ENCODE measurements at places on chromosomes 7 and 10.

GRCh38 chr7:13687500-13687899 lies 302.0 kb downstream of the ETV1 start:
- DNase-seq = no peak

- no peak for DNase-seq
Measured at GRCh38 chr7:64993901-64994300, 3.1 kb upstream of the ZNF117 start.

DNA sequence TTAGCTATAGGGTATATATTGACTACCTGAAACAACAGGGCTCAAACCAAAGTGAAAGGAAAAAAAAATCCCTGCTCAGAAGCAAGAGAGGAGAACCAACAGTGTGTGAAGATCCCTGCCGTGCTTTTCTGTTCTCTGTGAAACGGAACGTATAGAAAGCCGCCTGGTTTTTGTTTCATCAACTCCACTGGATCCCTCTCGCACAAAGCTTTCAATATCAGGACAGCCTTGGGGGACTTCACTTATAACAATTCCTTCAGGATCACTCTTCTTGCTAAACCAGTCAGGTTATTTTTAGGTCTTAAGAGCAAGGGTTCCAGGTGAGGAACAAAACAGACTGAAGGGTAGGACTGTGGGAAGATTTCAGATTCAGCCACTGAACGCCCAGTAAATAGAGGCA lies 151.1 kb upstream of the CACNA2D1 start:
- no peak for DNase-seq

GRCh38 chr7:111927353-111928019 lies 278.7 kb downstream of the DOCK4 start:
- DNase-seq = no peak

DNA sequence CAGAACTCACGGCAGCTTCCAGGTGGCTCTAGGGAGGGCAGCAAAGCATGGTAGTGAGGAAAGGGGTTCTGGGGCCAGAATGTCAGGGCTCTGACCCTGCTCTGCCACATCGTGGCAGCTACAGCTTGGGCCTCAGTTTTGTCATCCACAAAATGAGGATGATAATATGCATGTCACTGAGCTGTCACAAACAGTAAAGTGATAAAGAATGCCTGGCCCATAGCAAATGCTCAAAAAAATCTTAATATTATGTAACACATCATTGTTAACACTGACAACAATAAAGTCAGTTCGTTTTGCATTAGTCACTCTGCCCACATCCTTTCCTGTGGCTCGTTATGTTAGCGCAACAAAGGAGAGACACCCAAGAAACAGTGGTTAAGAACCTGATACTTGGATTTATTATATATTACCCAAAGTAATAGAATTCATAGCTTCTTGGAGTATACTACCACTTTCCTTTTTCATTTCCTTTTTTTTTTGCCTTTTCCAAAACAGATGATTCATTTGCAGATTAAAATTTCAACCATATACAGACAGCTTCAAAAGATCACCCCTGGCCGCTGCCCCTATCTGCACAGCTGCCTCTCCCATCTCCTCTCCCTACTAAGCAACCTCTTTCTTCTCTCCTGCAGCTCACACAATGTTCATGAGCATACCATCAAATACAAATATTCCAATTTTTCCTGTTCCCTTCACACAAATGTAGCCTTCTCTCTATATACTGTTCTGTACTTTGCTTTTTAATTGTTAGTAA lies 45.5 kb upstream of the DDC start:
- no peak for DNase-seq

DNA sequence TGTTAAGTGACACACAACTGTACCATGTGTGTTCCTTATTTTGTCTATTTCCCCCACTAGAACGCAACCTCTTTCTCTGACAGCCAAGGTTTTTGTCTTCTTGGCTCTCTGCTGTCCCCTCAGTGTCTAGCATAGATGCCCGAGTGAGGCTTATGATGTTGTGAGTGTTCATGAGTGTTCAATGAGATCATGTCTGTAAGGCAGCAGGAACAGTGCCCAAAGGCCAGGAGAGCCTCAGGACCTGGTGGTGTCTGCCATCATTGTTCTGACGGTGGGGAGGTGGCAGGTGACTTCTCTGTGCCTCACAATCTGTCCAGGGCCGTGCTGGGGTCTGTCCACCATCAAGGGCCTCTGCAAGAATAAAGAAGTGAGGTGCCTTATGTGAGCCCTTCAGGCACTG lies 66.5 kb downstream of the JCAD start:
- DNase-seq = no peak

- DNase-seq = no peak
Measured at GRCh38 chr7:146862415-146862814, 745.8 kb downstream of the CNTNAP2 start.

- DNase-seq = no peak
Measured at GRCh38 chr10:129532838-129533237, 65.8 kb downstream of the MGMT start.

DNA sequence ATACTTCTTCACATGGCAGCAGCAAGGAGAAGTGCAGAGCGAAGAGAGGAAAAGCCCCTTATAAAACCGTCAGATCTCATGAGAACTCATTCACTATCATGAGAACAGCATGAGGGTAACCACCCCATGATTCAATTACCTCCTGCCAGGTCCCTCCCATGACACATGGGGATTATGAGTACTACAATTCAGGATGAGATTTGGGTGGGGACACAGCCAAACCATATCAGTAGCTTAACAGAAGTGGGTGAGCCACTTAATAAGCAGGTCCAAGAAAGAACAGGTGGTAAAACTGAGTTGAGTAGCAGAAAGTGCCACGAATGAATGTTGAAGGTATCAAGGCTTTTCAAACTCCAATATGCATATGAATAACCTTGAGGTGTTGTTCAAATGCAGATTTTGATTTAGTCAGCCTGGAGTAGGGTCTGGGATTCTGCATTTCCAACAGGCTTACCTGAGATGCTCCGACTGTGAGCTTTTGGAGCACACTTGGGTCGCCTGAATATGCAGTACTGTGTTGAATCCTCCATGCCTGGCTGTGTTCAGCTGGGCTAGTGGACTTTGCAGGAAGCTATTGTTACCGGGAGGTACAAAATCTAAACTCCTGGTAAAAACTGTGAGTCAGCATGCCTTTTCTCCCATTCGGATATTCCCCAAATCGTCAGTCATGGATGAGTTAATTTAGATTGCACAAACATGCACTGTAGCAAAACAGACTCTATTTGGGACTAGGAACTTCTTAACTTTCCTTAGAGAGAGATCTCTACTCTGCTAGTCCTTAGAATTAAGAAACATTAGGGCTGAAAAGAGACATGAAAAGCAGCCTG lies 69.0 kb upstream of the PRKCQ start:
- DNase-seq = no peak

GRCh38 chr7:7188091-7188490 lies 5.7 kb downstream of the C1GALT1 start:
- no peak for DNase-seq

- DNase-seq = no peak
Measured at GRCh38 chr10:43671659-43672531, 23.2 kb upstream of the ZNF32 start.

DNA sequence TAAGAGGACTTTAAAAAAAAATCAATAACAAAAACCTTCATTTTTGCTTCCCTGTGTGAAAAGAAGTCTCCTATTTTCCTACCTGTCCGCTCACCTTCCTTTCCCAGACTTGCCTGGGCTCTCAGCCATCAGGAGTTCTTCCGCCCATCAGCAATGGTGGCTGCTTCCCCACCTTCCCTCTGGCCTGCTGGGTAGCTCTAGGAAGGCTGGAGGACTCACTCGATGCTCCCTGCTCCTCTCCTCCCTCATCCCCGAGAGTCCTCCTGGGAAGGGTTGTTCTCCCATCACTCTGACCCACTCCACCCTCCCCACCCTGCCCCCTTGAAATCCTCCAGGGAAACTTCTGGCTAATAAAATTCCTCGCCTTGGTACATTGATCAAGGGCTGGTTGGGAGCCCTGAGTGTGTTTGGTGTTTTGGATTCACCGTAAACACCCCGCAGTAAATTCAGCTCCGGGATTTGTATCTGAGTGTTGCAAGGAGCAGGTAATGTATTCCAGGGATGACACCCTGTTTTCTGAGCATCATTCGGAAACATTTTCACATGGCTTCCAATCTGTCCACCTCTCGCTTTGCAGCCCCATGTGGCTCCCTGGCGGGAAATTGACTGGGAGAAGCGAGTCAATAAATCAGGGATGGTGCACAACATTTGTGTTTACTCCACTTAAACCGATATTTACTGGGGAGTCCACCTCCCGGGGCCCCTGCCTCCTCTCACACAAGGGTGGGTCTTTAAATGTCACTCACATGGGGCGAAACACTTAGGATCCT lies 126.4 kb upstream of the SDK1 start:
- no peak for DNase-seq

DNA sequence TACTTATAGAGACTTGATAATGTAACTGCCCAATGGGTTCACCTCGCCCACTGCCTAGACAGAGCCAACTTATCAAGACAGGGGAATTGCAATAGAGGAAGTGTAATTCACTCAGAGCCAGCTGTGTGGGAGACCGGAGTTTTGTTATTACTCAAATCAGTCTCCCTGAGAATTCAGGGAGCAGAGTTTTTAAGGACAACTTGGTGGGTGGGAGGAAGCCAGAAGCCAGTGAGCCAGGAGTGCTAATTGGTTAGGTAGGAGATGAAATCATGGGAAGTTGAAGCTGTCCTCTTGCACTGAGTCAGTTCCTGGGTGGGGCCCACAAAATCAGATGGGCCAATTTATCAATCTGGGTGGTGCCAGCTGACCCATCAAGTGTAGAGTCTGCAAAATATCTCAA lies 20.1 kb upstream of the C7orf33 start:
- no peak for DNase-seq

- no peak for DNase-seq
Measured at GRCh38 chr10:98419469-98420261, 4.7 kb upstream of the PYROXD2 start.

GRCh38 chr10:131021246-131021895 lies 290.1 kb downstream of the TCERG1L start:
- DNase-seq = no peak

- no peak for DNase-seq
Measured at GRCh38 chr7:84317536-84317935, 122.9 kb upstream of the SEMA3A start.

GRCh38 chr10:3919709-3920308 lies 134.8 kb upstream of the KLF6 start:
- DNase-seq = no peak

DNA sequence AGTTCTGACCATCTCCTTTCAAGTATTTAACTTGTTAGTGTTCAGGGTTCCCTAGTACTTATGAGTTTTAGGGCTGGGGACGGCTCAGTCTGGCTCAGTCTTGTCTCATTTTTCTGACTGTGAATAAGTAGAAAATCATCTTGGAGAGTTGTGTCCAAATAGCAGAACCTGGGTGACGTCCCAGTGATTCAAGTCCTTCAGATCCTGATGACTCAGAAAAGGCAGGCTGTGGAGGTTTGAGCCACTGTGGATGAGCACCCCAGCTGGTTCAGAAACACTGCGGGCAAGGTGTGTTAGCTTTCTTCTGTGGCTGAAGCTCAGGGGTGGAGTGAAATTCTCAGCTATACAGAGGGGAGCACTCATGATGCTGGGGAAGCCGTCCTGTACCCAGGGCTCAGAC lies 154.4 kb upstream of the NPY start:
- no peak for DNase-seq

DNA sequence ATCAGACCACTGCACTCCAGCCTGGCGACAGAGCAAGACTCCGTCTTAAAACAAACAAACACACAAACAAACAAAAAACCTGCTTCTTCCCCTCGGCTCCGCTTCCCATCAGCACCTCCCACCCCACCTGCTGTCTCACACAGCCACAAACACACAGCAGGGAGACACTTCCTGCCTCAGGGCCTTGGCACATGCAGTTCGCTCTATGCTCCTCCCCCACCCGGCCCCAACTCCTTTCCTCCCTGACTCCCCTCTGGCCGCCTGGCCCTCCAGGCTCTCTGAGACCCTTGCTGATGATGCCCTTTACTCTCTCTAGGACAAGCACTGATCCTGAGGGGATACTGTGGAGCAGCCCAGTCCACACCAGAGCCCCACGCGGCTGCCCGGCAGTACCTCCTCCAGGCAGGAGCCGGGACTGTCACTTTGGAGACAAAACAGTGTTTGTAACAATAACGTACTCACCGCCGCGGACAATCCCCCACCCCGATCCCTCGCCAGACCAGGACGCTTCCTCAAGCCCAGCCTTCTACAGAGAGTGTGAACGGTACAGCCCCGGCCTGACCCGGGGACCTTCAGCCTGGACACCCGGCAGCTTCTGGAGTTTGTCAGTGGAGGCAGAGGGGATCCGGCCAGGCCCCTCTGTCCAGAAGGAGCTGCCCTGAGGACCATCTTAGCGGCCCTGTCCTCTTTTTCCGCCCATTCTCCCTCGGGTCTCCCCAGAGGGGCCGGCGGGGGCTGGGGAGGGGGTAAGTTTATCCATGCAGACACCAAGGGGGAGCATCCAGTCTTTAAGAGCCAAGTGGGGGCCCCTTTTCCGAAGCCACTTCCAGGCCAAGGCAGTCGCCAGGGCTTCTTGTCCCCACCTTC lies 50.0 kb upstream of the GTF2IRD1 start:
- DNase-seq = no peak

DNA sequence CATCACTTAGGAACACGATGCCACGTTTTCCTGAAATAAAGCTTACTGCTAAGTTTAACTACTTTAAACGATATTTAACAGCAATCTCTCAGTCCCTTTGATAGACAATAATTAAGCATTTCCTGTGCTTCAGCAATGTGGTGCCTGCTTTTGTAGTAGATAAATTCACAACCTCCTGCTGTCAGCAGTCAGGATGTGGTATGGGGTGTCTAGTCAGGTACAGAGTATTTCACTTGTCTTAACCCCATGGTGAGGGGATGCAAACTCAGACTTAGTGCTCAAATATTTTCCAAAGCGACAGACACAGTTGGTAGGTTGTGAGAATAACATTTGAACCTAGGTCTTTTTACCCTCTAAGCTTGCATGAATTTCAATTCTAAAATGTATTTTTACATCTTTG lies 526.2 kb upstream of the PFKP start:
- no peak for DNase-seq

DNA sequence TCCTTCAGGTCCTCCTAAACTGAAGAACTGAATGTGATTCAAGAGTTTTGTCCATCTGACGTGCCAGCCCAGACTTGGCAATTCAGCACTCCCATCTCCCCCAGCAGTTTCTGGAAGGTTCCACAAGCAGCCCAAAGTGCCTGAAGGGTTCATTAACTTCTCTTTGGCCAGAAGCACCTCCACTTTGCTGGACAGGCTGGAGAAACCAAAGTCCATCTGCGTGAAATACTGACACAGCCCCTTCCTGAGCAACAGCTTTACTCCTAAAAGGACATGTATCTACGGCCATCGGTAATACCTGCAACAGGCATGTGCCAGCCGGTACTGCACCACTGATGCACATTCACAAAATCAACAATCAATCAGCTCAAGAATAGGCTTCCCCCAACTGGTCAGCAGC lies 48.5 kb downstream of the RSU1 start:
- no peak for DNase-seq

GRCh38 chr7:55723621-55723941 lies 139.0 kb downstream of the SEPTIN14 start:
- DNase-seq = no peak

- no peak for DNase-seq
Measured at GRCh38 chr7:159321278-159321677, 176.6 kb upstream of the VIPR2 start.

- peak; percentile 13 for DNase-seq
Measured at GRCh38 chr10:101367569-101368453, 13.8 kb downstream of the BTRC start.

GRCh38 chr7:135342887-135343286 lies 109.2 kb downstream of the STRA8 start:
- DNase-seq = no peak

Measured in stimulated activated CD4-positive, alpha-beta T cell treated with anti-CD3 and anti-CD28 coated beads, Interleukin-4, amount 100 ng/mL, for 1 hour (primary cell).